ENCODE measurements at places on chromosomes 16 and 17.

- DNase-seq, result no peak
Measured at GRCh38 chr17:17738901-17739300, 57.6 kb downstream of the RAI1 start.

DNA sequence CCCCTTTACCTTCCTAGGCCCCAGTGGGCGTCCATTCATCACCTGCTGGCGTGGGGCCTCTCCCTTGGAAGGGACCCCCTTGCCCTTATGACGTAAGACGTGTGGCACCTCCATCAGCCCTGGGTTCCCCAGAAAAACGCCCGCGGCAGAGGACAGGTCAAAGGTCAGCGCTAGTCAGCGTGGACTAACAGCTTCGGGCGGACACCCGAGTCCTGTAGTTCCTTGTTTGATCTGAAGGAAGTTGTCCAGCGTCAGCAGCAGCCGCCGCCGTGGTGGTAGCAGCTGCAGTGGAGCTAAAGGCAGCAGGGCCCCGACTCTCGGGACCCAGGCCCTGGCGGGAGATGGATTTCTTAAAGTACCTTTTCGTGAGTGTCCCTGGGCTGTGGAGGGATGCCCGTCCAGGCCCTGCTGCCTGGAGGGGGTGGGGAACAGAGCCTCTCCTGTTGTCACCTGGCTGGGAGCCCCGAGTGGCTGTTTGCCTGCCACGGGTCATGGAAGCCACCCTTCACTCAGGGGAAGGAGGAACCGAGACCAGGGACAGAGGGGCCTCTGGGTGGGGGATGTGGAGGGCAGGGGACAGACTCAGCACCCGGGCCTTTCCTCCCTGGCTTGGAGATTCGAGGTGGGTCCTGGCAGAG, 123.6 kb downstream of the OR1D5 start:
- no peak for DNase-seq

GRCh38 chr17:78764871-78765270, 17.2 kb downstream of the CYTH1 start:
- DNase-seq, result no peak

DNA sequence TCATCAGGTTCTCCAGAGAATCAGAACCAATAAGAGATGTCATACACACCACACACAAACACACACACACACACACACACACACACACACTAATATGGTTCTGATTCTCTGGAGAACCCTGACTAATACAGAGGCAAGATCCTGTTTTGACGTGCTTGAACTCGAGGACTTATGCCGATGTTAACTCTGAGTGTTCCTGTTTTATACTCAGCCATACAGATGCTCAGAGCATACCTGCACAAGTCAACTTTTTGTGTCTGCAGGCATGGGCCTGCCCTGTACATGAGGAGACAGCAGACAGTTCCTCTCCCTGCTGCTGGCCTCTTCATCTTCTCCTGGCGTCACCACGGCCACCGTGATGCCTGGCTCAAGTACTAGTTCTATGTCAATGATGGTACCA, 635.9 kb downstream of the WWOX start:
- no peak for DNase-seq
